ENCODE measurements at places on chromosomes 2 and 18.

GRCh38 chr2:81505586-81505985 lies 1201.0 kb upstream of the LRRTM1 start:
- no peak for DNase-seq

GRCh38 chr2:11870584-11870983 lies 124.2 kb downstream of the LPIN1 start:
- DNase-seq, result no peak

DNA sequence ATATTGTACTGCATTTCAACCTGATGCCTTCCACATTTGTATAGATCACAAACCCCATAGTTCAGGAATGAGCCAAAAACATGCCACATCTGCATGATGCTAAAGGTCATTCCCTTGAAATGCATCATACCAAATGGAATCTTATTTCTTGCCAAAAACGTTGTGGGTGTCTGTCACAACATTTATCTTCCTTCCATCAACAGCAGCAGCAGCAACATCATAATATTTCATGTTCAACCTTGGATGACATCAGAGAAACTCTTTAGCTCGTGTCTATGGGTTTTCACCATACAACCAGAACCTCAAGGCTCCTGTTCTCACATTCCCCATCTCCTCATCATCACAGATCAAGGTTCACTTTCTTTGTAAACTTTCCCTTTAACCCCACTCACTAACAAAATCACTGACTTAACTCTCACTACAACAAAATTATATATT lies 221.3 kb upstream of the CTAGE1 start:
- DNase-seq, result no peak

DNA sequence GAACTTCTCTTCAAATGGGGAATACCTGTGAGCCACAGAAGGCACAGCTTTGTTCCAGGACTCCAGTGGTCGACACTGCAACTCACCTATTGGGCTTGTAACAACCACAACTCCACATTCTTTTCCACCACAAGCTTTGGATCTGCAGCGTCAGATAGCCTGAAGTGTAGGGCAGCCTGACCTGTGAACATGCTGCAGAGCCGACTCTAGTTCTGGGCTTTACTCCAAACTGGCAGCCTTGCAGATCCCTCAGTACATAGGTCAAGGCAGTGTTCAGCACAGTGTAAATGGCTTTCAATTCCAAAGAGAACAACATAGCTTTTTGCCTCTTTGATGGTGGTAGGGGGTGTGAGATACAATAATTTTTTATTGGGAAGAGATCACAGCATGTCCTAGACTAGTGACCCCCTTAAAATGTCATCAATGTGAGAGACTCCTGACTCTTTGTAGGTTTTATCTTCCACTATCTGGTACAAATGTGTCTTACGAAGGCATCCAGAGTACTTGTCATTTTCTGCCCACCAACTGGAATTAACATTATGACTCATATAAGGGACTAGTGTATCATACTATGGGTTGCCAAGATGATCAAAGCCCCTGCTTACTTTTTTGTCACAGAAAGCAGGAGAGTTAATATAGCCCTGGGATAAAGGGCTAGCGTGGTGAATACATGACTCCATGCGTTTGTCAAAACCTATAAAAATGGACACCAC lies 149.8 kb downstream of the COPS8 start:
- DNase-seq, result peak; percentile 87

- DNase-seq, result peak; percentile 97
These were observed 573.2 kb downstream of the ZEB2 start for GRCh38 chr2:143946436-143947391.

DNA sequence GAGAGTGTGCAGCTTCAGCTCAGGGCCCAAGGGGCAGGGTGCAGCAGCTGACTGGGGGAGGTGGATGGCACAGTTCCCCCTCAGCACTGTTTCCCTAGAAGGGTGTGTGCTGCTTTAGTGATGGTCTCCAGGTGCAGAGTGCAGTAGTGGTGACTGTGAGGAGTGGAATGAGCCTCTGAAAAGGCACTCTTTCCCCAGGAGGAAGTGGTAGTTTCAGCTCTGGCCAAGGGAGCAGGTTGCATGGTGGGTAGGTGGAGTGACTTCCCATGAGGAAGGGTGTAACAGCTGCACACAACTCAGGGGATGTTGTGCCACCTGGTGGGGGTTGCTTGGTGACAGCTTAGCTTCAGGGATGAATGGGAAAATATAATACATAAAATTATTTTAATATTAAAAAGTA lies 251.5 kb upstream of the NXPH2 start:
- peak; percentile 0 for DNase-seq

Data from NCI-H446 treated with DMSO at 0.1 percent for 48 hours (cell line).